ENCODE measurements at places on chromosomes 12 and 14.
A peak's percentile ranks its signal among the peaks of the same experiment; 100 is the strongest.

GRCh38 chr14:99261912-99262787, 9.8 kb downstream of the BCL11B start:
- peak; percentile 74 for DNase-seq

GRCh38 chr12:112798048-112798760, 6.7 kb downstream of the RPH3A start:
- DNase-seq: no peak

GRCh38 chr14:58055497-58056010, 96.5 kb downstream of the ARMH4 start:
- no peak for DNase-seq

DNA sequence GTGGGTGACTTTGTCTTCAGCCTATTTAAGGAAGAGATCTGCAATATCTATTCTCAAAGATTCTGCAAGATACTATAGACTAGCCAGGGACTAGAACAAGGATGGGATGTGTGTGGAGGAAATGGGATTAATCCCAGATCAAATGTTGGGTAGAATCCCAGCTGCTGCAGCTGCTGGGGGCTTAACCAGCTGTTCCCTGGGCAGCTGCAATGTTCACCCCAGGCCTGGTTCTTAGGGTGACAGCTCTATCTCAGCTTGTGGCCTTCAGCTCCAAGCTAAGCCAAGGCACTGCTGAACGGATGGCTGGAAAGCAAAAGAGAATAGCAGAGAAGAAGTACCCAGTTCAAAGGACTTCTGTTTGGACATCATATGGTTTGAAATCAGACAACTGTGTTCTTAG, 10.0 kb upstream of the RHEBL1 start:
- DNase-seq: no peak

GRCh38 chr14:32251530-32251929, 48.5 kb upstream of the RNU6-8 start:
- no peak for DNase-seq

DNA sequence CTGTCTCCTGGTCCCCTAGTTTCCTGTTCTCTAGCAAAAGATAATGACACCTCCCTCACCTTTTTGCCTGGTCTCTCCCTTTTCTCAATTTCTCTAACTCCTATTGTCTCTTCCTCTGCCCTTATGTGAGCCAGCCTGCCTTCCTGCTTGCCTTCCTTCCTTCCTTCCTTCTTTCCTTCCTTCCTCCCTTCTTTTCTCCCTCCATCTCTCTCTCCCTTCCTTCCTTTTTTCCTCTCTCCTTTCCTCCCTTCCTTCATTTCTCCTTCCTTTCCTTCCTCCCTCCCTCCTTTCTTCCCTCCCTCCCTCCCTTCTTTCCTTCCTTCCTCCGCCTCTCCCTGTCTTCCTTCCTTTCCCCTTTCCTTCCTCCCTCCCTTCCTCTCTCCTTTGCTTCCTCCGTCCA, 45.7 kb upstream of the TBX5 start:
- no peak for DNase-seq

- no peak for DNase-seq
These were observed 3.1 kb downstream of the CDH24 start for GRCh38 chr14:23054000-23054811.
